ENCODE measurements at places on chromosomes 3 and 15. TPM values are rescaled to one million over a fixed set of nuclear protein-coding genes. Genes with fewer than 3 reads are reported as not detected.

TTLL13 gene
- total RNA-seq: not detected

DNASE1L3 gene
- not detected for total RNA-seq

TRIM42 gene
- not detected for total RNA-seq

FOXL2NB gene
- not detected for total RNA-seq

SCAANT1 gene
- not detected for total RNA-seq

ZNF80 gene
- not detected for total RNA-seq

VPS33B gene
- total RNA-seq: 16.3 TPM

GOLGA8M gene
- not detected for total RNA-seq

KLHL40 gene
- total RNA-seq: not detected

SCG5 gene
- 30.9 TPM for total RNA-seq

IMPG2 gene
- 0.59 TPM for total RNA-seq

XIRP1 gene
- 0.05 TPM for total RNA-seq

TOMM70 gene
- 75.8 TPM for total RNA-seq

CILP gene
- total RNA-seq: 0.59 TPM

ZNF502 gene
- 5.9 TPM for total RNA-seq

FBXO40 gene
- not detected for total RNA-seq

HRH1 gene
- total RNA-seq: 28.3 TPM

SOX14 gene
- total RNA-seq: not detected

UBA3 gene
- 64.1 TPM for total RNA-seq

SLC12A1 gene
- not detected for total RNA-seq

PAQR5 gene
- 0.09 TPM for total RNA-seq

SMCO1 gene
- total RNA-seq: not detected

NOX5 gene
- total RNA-seq: 0.30 TPM

All from smooth muscle cell of the umbilical artery (primary cell).